CD8-positive, alpha-beta T cell (primary cell): ENCODE measurements at places on chromosomes 3 and 15.

DNA sequence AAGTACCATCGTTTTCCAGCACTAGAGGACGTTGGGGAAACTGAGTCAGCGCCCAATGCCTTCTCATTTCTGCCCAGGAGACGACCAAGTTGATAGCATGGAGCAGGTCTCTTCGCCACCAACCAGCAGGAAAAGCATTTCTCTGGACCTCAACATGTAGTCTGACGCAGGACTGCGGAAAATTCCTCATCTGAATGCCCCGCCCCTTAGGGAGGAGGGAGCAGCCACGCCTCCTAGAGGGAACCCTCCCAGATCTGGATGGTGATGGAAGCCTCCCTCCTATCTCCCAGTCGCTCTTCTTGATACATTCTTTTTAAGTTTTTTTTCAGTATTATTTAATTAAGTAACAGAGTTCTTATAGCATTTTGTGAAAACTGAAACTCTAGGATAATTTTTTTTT, 17.4 kb upstream of the MINDY4B start:
- DNase-seq = no peak

GRCh38 chr15:67820992-67821783, 4.1 kb upstream of the SKOR1 start:
- DNase-seq = peak; percentile 43

DNA sequence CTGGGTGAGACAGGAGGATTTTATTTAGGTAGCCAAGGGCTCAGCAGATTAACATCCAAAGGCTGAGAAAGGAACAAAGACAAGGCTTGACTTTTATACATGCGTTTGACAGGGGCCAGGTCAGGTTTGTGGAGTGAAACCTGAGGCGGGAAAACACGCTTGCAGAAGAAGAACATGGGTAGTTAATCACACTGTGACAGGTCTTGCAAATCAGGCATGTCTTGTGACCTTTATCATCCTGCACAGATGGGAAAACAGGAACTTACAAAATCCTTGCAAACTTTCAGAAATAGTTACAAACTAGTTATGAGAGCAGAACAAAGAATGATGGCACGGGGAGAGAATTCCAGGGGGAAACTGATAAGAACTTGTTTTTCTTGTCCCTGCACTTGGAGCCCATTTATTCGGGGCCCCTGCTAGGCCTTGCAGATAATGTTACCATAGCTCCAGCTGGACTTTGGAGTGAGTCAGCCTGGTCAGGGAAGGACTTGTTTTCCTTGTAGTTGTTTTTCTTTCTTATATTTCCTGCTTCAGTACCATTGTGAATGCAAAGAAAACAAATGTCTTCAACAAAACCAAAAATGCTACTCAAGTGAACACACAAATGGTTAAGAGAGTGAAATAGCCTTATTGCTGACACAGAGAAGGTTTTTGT, 965.9 kb upstream of the ROBO1 start:
- DNase-seq = no peak

DNA sequence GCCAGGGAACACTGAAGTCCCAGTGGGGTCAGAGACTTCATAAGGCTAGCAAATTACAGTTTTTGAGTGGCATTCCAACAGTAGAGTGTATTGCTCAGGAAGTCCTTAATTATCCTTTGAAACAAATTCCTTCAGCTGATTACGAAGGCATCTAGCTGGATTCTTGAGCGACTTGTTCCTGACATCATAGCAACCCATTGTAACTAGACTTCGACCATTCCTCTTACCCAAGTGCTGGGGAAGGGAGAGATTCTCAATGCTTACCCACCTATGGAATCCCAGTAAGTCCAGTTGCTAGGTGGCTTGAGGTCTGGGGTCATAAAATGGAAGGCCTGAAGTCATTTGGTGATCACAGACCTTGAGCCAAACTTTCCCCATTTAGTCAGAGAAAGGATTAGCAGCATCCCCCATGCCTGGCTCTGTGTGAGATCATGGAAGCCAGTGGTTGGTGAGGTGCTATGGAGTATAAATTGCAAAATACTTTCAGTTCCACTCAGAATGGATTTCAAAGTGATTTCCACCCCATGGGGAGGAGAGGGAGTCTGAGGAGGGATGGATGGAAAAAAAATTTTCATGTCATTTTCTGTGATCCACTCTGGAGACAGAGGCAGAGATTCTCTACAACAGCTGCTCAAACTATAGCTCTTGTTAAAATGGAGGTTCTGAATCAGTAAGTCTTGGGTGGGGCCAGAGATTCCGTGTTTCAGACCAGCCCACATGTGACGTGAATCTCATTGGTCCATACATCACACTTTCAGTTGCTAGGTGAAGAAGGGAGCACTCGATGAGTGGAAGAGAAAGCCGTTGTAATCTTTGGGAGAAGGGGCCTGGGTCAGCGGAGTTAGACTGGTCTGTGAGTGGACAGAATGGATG, 45.7 kb downstream of the CD86 start:
- DNase-seq = no peak

GRCh38 chr3:89256882-89257281, 149.5 kb downstream of the EPHA3 start:
- no peak for DNase-seq

- DNase-seq = no peak
Measured at GRCh38 chr15:45095661-45096060, 18.3 kb downstream of the DUOX2 start.

DNA sequence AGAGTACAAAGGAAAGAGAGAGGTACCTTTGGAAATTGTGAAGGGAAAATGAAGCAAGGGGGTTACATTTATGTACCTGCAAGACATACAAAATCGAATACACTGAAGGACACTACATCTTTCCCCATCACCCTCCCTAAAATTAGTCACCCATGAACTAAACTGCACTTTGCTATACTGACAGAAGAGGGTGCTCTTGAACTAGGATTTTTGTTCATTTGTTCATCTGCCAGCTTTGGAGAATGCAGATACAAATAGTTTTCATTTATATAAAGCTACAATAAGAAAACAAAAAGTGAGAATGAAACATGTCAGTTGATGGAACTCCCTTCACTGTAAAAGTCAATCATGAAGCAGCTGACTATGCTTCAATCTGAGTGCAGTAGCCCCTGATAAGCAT, 55.7 kb downstream of the PCCB start:
- DNase-seq = no peak

GRCh38 chr3:111829023-111829422, 30.0 kb upstream of the PHLDB2 start:
- no peak for DNase-seq

GRCh38 chr3:21893242-21893641, 142.2 kb upstream of the ZNF385D start:
- no peak for DNase-seq

DNA sequence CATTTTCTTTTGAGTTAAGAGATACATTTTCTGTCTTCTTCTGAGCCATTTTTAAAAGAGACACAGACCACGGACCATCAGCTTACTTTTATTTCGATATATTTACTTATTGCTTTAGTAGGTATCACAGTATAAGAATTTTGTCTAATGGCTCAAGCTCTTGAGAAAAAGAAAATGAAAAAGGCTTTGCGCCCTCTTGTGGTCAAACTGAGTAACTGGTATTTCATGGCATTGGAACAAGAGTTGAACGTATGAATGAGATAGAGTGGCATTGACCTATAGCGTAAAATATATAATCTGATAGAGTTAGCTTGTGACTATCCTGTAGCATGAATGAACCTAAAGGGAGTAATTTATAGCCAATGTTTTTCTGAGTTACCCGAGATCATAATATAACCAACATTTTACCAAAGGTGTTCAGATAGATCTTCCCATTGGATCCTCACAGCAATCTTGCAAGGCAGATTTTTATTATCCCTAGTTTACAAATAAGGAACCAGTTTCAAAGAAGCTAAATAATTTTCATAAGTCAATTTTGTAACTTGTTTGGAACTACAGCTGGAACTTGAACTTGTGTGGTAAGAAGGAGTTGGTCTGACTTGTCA, 154.6 kb downstream of the POLR2M start:
- DNase-seq = peak; percentile 17

- DNase-seq = no peak
Measured at GRCh38 chr3:1611824-1612223, 486.8 kb upstream of the CNTN4 start.

- no peak for DNase-seq
Measured at GRCh38 chr3:132004571-132004970, 30.2 kb downstream of the CPNE4 start.

GRCh38 chr3:72473156-72473555, 375.1 kb downstream of the SHQ1 start:
- DNase-seq = no peak

GRCh38 chr15:78054966-78055365, 22.5 kb downstream of the TBC1D2B start:
- peak; percentile 79 for DNase-seq

- peak; percentile 57 for DNase-seq
Measured at GRCh38 chr3:52216585-52217408, 8.6 kb downstream of the TLR9 start.

GRCh38 chr3:194081826-194082225, 54.1 kb upstream of the HES1 start:
- no peak for DNase-seq

DNA sequence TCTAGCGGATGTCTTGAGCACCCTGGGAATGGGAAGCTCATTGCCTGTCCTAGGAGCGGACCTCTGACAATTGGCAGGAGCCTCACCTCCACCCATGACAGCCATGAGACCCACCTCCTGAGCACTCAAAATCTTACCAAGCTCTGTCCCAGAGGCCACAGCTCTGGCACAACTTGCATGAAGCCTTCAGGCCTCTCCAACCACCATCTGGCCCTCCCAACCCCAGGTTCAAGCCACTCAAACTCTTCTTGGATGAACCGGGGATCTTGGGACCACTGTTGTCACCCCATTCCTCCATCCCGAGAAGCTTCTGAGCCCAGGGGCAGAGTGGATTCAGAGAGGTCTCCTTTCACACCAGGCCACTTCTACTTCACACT, 1.5 kb downstream of the VIPR1 start:
- no peak for DNase-seq

GRCh38 chr3:71302604-71303003, 280.9 kb downstream of the FOXP1 start:
- no peak for DNase-seq
